ENCODE measurements at places on chromosomes 11 and 22. TPM values are rescaled to one million over a fixed set of nuclear protein-coding genes. Genes with fewer than 3 reads are reported as not detected.

GRCh38 chr22:31436132-31436531 is 36.7 kb downstream of the DRG1 start:
- DNase-seq = no peak

DNA sequence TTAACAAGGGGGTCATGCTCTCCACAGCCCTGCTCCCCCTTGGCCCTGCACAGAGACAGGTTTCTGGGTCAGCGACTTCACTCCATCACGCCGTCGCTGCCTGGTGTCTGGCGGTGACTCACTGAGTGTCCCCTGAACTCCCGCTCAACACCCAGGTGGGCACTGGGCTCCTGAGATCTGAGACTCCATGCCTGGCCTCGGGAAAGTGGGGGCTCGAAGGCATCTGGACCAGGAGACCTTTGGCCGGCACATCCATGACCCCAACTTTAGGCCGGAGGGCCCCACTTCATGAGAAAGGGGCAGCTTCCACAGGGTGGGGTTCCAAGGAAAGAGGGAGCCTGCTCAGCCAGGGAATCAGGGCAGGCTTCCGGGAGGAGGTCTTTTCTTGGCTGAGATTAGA is 79.3 kb upstream of the PRR5 start:
- DNase-seq = no peak

- DNase-seq = peak; percentile 42
These were observed 9.4 kb downstream of the TRIM29 start for GRCh38 chr11:120128392-120129119.

- DNase-seq = no peak
These were observed 7.4 kb downstream of the CD248 start for GRCh38 chr11:66309475-66309874.

DNA sequence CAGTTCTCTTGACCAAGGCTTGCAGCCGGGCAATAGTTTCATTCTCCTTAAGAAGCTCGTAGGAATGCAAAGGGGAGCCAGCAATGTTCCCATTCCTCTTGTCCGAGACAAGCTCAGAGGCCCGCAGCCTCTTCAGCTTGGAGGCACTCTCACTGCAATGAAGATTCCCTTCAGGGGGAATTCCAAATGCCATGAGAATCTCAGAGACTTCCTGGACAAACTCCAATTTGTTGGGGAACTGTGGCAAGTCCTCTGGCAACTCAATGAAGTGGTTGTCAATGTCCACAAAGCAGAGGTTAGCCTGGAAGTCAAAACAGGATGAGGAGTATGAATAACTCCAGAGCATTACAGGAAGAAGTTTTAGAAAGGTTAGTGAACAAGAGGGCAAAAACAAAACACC is 84.4 kb downstream of the DENND5A start:
- no peak for DNase-seq

DNA sequence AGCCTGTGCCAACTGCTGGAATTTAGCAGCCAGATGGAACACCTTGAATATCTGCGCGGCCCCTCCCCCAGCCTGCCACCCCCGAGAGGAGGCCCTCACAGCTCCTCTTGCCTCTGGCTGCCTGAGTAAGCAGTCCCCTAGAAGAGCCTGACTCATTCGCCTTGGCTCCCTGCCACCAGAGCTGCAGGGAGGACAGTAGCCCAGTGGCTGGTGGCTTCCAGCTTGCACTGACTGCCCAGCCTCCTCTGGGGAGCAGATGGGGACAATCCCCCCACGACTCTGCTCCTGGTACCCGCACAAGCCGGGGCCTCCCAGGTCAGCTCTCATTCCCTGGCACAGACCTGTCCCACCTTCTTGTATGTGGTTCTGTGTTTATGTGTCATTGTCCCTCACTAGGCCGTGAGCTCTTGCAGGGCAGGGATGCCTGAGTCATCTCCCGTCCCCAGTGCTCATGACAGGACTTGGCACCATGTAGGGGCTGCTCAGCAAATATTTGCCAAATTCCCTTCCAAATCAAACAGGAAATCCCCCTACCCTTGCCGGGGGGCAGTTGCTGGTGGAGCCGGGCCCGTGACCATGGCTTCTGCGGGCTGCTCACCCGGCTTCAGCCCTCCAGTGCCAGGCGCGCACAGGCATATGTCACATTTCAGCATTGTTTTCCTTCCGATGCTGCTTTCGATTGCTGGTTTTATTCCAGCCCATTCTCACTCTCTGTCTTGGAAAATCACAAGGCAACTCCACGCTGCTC is 43.6 kb downstream of the CACNG2 start:
- peak; percentile 91 for DNase-seq

DNA sequence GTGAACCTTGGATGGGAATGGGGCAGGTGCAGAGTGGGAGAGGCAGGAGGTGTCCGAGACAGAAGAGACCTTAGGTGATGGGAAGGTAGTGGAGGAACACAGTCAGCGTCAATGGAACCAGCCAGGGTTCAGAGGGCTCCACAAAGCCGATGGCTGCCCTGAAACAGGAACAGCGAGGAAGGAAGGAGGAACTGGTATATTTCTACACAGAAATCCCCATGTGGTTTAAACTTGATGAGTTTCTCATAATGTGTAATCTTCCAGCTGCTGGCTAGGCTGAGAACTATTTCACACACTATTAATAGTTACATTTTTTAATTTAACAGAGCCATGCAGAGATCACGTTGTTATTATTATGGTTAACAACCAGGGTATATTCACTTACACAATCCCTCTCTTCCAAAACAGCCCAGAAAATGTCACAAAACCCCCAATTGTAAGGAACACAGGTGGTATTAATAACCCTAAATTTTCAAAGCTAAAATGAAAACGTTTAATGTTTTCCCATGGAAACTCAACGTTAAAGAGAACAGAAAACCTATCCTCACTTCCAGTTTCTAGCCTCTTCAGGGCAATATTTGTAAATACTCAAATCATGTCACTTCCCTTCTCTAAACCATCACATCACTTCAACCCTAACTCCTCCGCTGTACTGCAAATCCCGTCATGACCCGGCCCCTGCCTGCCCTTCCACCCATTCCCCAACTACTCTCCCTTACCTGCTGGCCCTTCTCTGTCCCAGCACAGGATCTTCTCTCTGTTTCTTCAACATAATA is 74.5 kb upstream of the ARFGAP3 start:
- DNase-seq = no peak

DNA sequence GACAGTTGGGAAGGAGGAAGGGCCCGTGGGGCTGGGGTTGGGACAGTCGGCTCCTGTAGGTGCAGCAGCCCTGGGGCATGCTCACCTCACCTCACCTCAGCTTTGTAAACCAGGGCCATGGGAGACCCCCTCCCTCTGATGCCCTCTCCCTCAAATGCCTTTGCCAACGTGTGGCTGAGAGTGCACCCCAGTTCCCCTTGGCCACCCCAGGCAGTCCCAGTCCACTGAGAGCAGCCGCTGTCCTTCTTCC is 4.2 kb upstream of the NEAT1 start:
- no peak for DNase-seq

- DNase-seq = no peak
These were observed 16.1 kb upstream of the OR51M1 start for GRCh38 chr11:5367448-5368074.

GRCh38 chr11:81098471-81098870 is 1635.2 kb downstream of the FAM181B start:
- no peak for DNase-seq

DNA sequence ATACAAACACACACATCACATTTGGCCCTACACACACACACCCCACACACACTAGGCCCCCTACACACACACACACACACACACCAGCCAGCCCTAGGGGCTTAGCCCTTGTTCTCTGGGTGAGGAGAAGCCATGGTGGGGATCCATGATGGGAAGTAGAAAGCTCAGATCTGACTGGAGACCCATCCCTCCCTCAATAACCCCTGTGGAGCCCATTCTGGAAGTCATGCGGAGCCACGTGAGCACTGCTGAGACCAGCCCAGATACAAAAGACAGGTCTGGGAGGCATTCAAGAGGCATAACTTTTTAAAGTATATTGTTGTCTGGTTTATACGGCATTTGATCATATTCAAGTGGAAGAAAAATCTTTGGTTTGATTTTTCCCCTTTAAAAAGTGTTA is 448.5 kb downstream of the SOX6 start:
- no peak for DNase-seq

DNA sequence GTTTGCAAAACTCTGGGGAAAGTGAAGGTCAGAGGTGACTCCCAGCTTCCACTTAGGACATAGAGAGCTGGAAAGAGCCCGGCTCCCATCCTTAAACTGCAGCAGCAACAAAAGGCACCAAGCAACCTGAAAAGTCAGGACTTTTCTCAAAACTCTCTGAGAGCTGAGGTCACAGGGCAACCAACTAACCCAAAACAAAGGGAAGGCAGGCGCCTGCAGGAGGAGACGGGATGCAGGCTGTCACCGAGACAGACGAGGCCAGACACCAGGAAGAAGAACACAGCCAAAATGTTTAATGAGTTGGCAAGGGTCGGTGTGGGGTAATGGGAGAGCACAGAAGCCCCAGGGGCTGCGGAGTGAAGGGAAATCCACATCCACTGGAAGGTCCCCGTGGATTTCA is 19.9 kb downstream of the ASCL2 start:
- DNase-seq = no peak

DNA sequence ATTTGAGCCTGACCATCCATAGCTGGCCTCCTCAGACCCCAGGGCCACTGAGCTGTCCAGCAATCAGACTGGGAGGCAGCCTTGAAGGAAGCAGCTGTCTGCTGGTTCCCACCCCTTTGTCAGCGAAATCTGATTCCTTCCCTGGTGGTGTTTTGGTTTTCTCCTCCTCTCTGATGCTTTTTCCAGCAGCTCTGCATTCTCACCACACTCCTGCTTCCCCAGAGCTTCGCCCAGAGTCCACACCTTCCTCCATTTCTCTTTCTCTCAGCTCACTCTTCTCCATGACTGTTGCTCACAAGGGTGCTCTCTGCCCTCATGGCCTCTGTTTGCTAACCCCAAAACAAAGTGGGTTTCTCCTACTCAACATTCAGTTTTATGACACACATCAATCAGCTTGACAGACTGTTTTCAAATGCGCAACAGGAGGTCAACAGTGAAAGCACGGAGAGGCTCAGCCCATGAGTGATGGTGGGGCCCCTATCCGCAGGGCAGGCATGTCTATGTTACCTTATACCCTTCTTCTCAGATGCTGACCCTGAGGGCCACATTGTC is 130.6 kb upstream of the MTNR1B start:
- no peak for DNase-seq

- peak; percentile 61 for DNase-seq
These were observed 68.2 kb downstream of the GUCY1A2 start for GRCh38 chr11:106950067-106950491.

DNA sequence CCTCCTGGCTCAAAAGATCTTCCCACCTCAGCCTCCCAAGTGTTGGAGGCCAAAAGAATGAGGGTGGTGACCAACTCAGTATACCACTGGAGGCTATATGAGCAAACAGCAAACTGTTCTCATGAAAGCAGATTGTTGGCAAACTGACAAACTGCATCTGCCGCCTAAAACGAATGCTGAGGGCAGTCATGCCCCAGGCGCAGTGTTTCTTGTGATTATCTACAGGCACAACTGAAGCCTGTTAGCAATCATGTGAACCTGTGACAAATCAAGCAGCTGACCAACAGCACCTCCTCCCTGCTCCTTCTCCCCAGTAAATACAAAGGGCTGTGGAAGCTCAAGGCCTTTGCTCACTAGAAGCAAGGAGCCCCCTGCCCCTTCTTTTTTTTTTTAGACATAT is 47.8 kb downstream of the BTBD10 start:
- no peak for DNase-seq

- no peak for DNase-seq
These were observed 58.8 kb upstream of the ZBED5 start for GRCh38 chr11:10916665-10917064.

GRCh38 chr22:25038239-25038638 is 85.7 kb downstream of the KIAA1671 start:
- DNase-seq = no peak

GRCh38 chr11:67541198-67541597 is 18.0 kb upstream of the CABP2 start:
- DNase-seq = no peak

- DNase-seq = no peak
These were observed 1.3 kb downstream of the NAP1L4 start for GRCh38 chr11:2990617-2991451.

DNA sequence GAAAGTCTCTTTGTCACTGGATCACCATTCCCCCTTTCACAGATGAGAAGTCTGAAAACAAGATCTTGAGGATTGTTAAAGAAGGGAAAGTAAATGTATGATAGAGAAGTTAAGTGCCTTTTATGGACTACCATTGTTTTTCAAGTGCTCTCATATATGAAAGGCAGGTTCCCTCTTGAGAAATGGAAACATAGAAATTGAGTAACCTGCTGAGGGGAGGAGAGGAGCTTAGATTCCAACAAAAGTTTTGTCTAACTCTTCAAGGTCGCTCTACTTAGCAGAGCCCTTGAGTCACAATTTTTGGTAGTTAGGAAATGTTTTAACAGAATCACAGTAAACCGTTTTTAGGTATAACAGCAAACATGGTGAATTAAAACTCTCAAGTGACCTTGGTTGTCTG is 80.1 kb downstream of the SVIP start:
- no peak for DNase-seq

- DNase-seq = no peak
These were observed 19.2 kb upstream of the RRAS2 start for GRCh38 chr11:14378171-14378570.

GRCh38 chr11:57751676-57752253 is at the start of gene BTBD18:
TSS of gene BTBD18 (minus strand) at chr11:57751819. CDS start at chr11:57751188, 631 bp downstream.
- peak; percentile 19 for DNase-seq

DNA sequence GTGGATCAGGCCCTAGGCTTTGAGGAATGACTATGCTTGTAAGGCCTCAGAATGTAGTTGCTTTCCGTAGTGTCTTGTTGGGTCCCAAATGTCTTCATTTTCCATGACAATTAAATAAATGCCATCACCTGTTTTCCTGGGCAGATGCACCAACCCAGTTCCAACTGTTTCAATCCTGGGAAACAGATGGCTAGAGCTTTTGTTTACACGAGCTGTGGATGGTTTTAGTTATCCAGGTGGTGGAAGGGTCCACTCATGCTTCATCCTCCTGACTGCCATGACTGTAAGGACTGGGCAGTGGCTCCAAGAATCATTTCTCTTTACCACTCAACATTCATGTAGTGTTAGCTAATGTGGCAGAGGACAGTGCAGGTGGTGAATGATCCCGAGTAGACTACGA is 8.6 kb downstream of the RCN1 start:
- peak; percentile 93 for DNase-seq

IL17REL gene
- total RNA-seq = not detected

LARGE2 gene
- not detected for total RNA-seq

JHY gene
- not detected for total RNA-seq

BLID gene
- total RNA-seq = not detected

SERPING1 gene
- total RNA-seq = 22.3 TPM

RBFOX2 gene
- 62.2 TPM for total RNA-seq

ADAMTS8 gene
- not detected for total RNA-seq

OR2AG1 gene
- total RNA-seq = not detected

KCNC1 gene
- 0.37 TPM for total RNA-seq

PAX6 gene
- total RNA-seq = 2.7 TPM

IFITM1 gene
- total RNA-seq = 76.4 TPM

APOBEC3B gene
- total RNA-seq = 6.4 TPM

KDM4E gene
- not detected for total RNA-seq

ST14 gene
- not detected for total RNA-seq

CLDN5 gene
- not detected for total RNA-seq

GSTT4 gene
- not detected for total RNA-seq

SLCO2B1 gene
- total RNA-seq = not detected

SCGB1D1 gene
- not detected for total RNA-seq

BATF2 gene
- total RNA-seq = 4.1 TPM

MDK gene
- total RNA-seq = 634 TPM

RBM14 gene
- total RNA-seq = 68.8 TPM

PACSIN2 gene
- 58.8 TPM for total RNA-seq

SLC37A2 gene
- total RNA-seq = not detected
